ENCODE measurements at places on chromosomes 2 and 18.
A peak's percentile ranks its signal among the peaks of the same experiment; 100 is the strongest.

DNA sequence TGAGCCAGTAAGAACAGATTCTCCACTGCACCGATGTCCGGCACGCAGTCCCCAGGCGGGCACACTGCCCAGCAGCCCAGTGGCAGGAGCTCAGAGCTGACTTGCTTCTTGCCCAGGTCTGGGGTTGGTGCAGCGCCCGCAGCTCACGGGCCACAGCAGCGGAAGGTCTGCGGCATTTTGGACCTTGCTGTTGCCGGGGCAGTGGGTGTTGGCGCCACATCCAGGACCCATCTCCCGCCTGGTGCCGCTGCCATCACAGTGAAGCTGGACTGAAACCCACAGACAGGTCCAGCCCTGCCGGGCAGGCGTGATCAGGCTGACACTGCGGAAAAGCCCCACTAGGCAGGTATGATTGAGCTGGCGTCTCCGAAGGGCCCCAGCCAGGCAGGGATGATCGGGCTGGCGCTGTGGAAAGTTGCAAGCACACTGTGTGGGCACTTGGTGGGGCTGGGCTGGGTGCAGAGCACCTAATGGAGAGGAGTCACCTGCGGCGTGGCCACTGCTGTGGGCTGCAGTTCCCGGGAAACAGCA is 75.5 kb downstream of the SLC66A2 start:
- ATAC-seq, result no peak

DNA sequence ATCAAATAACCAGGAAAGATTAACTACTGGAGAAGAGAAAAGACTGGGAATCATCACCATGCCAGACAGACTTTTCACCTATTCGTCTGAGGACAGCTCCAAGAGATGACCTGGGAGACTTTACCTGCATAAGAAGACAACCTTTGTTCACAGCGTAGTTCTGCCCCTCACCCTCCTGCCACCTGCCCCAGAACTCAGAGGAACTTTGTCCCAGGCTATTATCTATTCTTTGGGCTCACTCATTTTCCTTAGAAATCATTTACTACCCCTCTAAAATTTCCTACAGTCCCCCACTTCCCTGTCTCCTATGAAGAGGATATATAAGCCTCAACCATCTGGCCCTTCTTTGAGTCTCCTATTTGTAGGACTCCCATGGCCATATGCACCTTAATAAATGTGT is 19.3 kb upstream of the COPS8 start:
- no peak for ATAC-seq

DNA sequence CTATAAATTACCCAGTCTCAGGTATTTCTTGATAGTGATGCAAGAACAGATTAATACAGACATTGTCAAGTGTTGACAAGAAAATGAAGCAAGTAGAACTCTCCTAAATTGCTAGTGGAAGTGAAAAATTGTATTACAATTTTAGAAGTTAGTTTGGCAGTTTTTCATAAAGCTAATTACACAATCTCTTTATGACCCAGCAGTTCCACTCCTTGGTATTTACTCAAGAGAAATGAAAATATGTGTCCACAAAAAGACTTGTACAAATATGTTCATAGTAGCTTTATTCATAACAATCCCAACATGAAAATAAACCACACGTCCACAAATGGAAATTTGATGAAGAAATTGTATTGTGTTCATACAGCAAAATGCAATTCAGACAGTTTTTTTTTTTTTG is 49.4 kb downstream of the PDE1A start:
- ATAC-seq, result no peak

DNA sequence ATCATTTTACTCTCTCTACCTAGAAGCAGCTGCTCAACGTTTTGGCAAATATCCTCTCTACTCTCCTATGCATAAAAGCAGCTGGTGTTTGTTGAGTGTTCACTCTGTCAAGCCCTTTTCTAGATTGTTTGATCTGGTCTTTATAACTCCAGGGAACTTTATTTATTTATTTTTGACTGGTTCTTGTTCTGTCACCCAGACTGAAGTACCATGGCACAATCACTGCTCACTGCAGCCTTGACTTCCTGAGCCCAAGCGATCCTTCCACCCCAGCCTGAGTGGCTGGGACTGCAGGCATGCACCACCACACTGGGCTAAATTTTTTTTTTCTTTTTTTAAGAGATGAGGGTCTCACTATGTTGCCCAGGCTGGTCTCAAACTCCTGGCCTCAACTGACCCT is 12.7 kb downstream of the CATIP start:
- ATAC-seq, result no peak

DNA sequence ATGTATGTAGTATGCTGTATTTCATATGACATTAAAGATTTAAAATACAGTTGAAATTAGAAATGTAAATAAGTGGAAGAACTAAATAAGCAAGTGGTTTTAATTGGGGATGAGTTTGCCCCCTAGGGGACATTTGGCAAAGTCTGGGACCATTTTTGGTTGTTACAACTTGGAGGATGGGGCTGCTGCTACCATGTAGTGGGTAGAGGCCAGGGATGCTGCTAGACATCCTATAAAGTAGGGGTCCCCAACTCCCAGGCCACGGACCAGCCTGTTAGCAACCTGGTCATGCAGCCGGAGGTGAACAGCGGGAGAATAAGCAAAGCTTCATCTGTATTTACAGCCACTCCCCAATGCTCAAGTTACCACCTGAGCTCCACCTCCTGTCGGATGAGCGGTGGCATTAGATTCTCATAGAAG is 27.9 kb upstream of the ASNSD1 start:
- peak; percentile 35 for ATAC-seq

GRCh38 chr2:215994911-215995310 is 18.4 kb downstream of the MREG start:
- ATAC-seq, result no peak

DNA sequence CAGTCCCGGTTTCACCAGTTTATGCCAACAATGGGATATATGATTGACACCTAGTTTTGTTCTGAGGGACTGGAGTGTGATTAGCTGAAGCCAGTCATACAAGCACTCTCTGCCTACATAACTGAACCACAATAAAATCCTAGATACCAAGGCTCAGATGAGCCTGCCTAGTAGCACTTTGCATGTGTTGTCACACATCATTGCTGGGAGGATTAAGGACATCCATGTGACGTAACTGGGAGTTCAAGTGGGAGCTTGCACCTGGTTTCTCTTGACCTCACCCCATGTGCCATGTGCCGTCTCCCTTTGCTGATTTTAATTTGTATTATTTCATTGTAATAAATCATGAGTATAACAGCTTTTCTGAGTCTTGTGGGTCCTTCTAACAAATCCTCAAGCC is 90.3 kb downstream of the TMEM163 start:
- ATAC-seq, result peak; percentile 39

GRCh38 chr2:178521304-178522150 is 41.3 kb downstream of the PLEKHA3 start:
- peak; percentile 88 for ATAC-seq

DNA sequence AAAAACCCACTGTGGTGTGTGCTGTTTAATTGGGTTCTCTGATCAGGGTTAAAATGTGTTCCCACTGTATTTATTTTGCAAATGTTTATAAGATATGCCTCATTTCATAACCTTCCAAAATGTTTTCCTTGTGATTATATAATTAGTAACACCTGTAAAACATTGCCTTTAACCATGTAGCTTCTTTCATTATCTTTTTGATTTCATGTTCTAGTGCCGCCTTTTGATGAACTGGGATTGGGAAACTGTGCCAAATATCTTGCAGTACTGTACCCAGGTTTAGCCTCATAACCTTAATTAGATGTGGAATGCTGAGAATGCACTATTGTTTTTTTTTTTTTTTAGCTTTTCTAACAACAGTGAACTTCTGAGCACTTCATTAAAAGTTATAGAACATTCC is 96.9 kb downstream of the TANC1 start:
- no peak for ATAC-seq

GRCh38 chr18:63141778-63142176 is 177.8 kb downstream of the BCL2 start:
- no peak for ATAC-seq

DNA sequence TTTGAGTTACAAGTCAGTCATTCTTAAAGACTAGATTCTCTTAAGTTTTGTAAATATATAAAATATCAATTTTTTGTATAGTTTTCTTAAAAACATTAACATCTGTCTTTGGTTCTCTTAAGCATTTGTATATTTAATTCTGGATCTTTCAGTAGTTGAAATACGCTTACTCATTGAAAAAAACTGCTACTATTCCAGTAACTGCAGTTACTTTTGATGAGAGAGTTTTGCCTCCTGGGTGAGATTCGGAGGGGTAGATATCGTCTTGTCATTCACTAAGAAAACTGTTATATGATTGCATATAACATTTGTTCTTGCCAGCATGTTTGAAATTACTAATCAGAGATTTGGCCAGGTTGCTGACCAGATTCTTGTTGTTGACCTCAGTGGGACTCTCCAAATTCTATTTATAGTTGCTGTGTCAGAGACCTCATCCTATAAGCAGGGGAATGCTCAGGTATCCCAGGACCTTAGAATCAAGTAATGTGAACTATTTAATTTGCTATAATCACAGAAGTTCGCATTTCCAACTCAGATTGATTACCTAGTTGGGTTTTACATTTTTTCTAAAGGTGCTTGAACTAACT is 7.9 kb downstream of the AGPS start:
- no peak for ATAC-seq

GRCh38 chr2:74334931-74335333 is 8.3 kb downstream of the SLC4A5 start:
- ATAC-seq, result peak; percentile 82

GRCh38 chr2:3175568-3175955 is 202.1 kb downstream of the EIPR1 start:
- no peak for ATAC-seq

DNA sequence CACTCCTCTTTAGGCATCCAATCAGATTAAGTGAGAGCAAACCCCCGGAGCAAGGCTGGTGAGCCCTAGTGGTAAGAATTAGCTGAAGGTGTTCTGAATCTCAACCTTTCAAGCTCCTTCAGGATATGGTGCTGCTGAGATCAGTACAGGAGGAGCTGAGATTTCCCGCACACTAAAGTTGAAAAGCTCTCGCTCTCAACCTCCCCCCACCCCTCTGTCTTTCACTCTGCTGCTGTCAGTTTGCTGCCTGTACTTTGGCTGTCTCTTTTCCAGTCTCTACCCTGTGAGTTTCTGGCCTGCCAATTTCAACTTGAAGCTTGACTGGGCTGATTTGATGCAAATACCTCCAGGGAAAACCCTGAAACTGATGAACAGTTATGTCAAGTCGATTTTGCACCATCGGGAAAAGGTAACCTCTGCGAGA is 15.7 kb downstream of the ZEB2 start:
- no peak for ATAC-seq

DNA sequence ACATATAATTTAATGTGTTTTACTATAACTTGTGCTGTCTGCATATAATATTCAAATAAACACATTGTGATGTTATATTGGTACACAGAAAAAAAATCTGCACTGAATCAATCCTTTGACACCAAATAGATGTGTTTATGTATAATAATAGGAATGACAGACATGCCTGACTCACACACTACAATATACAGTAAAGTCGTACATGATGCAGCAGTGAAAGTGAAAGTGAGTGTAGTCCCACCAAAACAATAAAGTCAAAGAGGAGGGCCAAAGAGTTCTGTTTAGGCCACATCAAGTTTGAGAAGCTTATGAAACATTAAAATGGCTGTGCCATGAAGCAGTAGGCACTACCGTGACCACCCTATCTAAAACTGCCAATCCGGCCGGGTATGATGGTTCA is 8.2 kb upstream of the RBM44 start:
- ATAC-seq, result peak; percentile 52

DNA sequence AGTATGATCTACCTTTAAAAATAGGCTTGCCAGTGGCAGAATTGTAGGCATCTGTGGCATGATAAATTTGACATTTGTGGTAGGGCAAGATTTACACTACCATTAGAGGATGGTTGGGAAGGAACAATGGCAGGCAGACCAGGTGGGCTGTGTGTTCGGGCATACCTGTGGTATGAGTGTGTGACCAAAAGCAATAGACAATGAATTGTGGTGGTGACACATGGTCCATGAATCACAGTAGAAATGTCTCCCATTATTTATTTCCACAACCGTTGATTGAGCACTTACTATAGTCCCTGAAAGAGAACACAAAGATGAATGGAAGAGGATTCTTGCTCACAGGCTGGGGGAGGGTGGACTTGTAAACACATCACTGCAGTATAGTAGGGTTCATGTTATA is 29.9 kb upstream of the RUFY4 start:
- ATAC-seq, result peak; percentile 30

DNA sequence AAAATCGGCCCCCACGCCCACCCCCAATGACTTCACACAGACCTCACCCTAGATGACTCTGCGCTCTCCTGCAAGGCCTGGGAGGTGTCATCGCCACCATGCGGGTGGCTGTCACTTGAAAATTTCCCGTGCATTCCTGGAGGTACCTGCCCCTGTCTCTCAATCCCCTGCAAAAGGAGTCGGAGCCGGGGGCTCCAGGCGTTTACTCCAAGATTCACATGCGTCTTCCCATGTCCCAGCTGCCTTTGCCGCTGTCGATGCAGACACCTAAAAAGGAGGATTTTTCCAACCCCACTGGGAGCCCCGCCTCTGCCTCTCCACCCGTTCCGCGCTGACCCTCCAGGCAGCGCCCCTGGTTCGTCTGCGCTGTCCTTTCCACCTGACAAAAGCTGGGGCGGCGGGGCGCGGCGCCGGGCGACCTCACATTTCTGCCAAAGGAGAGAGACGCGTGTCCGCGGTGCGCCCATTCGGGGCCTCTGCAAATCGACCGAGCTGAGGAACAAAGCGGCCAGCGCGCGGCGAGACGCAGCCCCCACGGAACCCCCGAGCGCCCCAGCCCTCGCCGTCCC is 667 bp downstream of the REEP1 start:
- ATAC-seq, result no peak

- ATAC-seq, result no peak
Measured at GRCh38 chr2:72276876-72277275, 129.2 kb upstream of the CYP26B1 start.

- ATAC-seq, result no peak
Measured at GRCh38 chr2:595831-596592, 81.2 kb downstream of the TMEM18 start.

- no peak for ATAC-seq
Measured at GRCh38 chr2:129443865-129444739, 535.4 kb upstream of the RAB6C start.

GRCh38 chr18:49486134-49486533 is 900 bp downstream of the C18orf32 start:
- no peak for ATAC-seq

GRCh38 chr2:52292801-52293200 is 1260.9 kb upstream of the NRXN1 start:
- no peak for ATAC-seq

GRCh38 chr2:217107480-217107879 is 247.6 kb upstream of the TNP1 start:
- no peak for ATAC-seq

All from activated T-helper 17 cell treated with anti-CD3 and anti-CD28 coated beads, Interleukin-2, amount 50 U/mL, for 72 hours (primary cell).